CD8-positive, alpha-beta T cell (primary cell): ENCODE measurements at places on chromosomes 13 and 19.

DNA sequence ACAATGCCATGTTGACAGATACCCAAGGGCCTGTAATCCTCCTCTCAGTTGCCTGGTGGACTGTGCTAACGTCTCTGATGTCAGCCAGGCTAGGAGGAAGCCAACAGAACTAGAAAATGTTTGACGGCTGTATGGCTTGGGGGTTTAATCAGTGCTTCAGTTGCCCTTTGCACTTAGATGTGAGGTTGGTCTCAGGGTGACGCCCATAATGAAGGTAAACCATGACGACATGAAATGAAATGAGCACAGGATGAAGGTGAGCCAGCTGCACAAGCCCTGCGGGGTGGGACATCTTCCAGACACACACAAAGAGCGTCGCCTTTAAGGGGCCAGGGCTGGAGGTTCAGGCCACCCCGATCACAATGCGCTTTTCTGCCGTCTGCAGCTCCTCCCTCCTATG, 127.2 kb downstream of the CRYL1 start:
- no peak for DNase-seq

GRCh38 chr13:28396053-28396452, 98.9 kb downstream of the FLT1 start:
- DNase-seq: no peak

DNA sequence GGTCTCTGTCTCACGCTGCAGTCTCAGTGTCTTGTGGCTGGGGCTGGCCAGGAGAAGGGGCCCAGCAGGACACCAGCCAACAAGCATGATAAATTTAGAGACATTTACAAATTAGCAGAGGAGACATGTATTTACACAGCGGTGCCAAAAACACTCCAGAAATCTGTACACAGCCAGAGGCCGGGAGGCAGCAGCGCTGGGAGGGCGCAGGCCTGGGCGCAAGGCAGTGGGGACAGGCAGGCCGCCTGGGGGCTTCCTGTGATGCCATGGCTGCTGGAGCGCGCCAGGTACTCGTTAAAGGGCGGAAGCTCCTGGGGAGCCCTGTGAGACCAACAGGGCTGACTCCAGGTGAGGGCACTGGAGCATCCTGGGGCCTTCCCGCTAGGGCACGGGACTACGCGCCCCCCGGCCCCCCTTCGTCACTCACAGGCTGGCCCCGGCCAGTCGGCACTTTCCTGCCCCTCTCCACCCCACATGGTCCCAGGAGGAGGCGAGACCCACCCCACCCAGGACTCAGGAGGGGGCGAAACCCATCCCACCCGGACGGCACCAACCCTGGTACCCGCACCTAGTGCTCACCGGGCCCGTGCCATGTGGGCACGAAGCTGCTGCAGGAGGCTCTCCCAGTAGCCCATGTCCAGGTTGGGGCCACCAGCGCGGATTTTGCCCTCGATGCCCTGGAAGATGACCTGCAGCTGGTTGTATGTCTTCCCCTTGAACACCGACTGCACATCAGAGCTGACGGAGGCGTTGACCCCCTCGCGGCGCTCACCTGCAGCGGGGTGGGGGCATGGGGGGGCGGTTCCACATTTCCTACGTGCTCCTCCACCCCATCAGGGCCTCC, 7.4 kb upstream of the TBXA2R start:
- no peak for DNase-seq

- no peak for DNase-seq
These were observed 1.3 kb upstream of the PBX4 start for GRCh38 chr19:19619849-19620210.

GRCh38 chr19:58400316-58400915, 5.0 kb downstream of the RNF225 start:
- DNase-seq: no peak

- DNase-seq: peak; percentile 90
These were observed at the start of gene ZNF677 for GRCh38 chr19:53254411-53255341. TSS of gene ZNF677 (minus strand) at chr19:53254873. CDS start at chr19:53251550, 3,323 bp downstream.

DNA sequence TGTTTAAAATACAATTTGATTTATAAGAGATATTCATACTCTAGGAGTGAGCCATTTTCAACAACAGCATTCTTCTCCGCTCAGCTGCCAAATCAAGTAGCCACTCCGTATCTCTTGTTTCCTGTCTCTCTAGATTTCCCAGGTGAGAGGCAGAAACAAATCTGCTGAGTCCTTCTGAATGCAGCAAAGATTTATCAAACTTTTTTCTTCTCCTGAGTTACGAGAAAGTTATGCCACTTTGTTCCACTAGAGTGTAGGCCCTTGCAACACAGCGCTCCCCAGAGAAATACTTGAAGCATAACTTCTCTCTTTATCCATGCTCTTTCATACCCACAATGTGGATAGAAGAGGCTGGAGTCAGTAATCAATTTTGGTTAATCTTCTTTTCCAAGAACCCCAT, 1960.8 kb downstream of the OLFM4 start:
- DNase-seq: no peak

DNA sequence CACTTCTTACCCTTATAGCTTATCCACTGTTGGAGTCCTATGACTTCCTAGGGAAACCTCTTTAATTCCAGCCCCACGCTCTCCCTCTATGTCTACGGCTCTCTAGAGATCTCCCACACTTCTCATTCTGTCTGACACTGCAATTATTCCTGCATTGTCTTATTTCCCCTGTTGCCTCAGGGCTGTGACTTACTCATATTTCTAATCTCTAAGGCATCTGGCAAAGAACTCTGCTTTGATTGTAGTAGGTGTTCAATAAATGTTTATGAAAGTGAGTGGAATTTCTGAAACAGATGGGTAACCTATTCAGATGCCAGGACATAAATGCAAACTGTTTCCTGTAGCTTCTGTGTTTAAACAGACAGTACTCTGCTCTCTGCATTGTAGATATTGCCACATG, 102.4 kb upstream of the SERTM1 start:
- DNase-seq: no peak

DNA sequence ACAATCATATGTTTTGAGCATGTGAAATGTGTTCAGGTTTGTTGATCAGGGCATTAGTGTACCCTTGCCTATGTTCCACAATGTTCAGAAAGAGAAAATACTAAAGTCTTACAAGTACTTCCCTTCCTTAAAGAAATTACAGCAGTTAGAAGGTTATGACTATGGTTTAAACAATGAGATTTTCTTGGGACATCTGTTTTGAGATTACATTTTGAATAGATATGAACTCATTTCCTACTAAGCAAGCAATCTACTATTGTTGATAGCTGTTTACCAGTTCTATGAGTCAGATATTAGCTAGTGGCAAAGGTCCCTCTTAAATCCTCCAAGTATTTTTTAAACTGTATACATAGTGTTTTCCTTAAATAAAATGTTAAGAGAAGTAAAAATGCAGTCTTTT, 241.3 kb downstream of the DACH1 start:
- no peak for DNase-seq

GRCh38 chr13:51291341-51291740, 48.1 kb upstream of the SERPINE3 start:
- no peak for DNase-seq

DNA sequence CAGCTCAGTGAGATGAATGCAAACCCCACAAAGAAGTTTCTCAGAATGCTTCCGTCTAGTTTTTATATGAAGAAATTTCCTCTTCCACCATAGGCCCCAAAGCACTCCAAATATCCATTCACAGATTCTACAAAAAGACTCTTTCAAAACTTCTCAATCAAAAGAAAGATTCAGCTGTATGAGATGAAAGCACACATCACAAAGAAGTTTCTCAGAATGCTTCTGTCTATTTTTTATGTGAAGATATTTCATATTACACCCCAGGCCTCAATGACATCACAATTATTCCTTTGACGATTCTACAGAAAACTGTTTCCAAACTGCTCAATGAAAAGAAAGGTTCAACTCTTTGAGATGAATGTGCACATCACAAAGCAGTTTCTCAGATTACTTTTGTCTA, 1819.4 kb downstream of the UQCRFS1 start:
- DNase-seq: no peak
